ENCODE measurements at places on chromosomes 4 and X. TPM values are rescaled to one million over a fixed set of nuclear protein-coding genes. Genes with fewer than 3 reads are reported as not detected.

CXXC4 gene
- 10.6 TPM for total RNA-seq

NEIL3 gene
- total RNA-seq, result 0.91 TPM

ADH1B gene
- not detected for total RNA-seq

ARHGEF6 gene
- 6.1 TPM for total RNA-seq

DEFB131A gene
- total RNA-seq, result not detected

PGAM4 gene
- not detected for total RNA-seq

CYBB gene
- not detected for total RNA-seq

F11 gene
- total RNA-seq, result not detected

RHOXF2 gene
- not detected for total RNA-seq

ADAMTS3 gene
- total RNA-seq, result 4.2 TPM

Measured in astrocyte (in vitro differentiated cells and primary cell).